ENCODE measurements at places on chromosomes 5 and 9. TPM values are rescaled to one million over a fixed set of nuclear protein-coding genes. Genes with fewer than 3 reads are reported as not detected.

DNA sequence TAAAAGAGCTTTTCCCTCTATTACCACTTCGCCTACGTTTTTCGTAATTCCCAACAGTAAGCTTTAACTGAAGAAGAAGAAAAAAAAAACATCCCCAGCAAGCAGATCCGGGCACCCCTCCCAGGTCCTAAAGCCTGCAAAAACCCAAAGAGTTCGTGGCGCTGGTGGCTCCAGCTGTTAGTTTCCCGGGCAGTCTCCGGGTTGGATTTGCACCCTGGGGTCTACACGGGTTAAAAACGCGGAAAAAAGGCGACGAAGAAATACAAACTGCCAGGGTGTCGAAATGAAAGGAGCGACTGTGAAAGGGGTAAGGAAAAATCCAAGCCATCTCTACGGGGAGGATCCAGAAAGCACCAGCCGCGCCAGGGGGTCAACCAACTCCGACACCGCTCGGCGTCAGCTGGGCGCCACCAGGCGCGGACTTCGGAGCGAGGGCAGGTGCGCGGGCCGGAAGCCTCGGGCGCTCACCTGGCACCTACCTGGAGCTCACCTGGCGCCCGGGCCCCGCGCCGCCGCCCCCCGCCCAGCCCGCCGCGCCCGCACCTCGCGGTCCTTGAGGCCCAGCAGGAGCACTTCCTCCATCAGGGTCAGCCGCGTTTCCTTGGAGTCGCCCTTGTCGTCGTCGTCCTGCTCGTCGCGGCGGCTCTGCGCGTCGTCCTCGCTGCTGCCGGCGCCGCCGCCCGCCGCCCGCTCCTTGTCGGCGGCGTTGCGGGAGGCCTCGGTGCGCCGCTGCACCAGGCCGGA is 680 bp downstream of the GOLPH3 start:
- DNase-seq: peak; percentile 58

Gene PALM2AKAP2
- total RNA-seq: 4.1 TPM

Gene SMARCA2
- total RNA-seq: 227 TPM

DNA sequence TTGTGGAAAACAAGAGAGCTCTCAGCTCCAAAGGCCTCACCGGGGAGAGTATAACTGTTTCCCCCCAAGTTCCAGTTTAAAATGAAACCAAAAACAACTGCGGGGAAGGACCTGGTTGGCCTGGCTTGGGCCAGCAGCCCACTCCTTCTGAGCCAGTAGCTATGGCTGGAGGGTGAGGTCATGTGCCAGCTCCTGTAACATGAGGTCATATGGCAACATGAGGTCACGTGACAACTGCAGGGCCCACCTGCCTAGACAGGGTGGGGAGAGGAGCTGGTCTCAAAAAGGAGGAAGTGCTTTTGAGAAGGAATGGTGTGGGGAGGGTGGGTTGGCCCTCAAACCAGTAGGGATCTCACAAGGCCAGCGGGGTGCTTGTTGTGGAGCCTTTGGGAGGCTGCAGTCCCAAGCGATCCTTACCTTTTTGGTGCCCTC is 29.3 kb upstream of the CRB2 start:
- no peak for DNase-seq

- DNase-seq: no peak
These were observed 524.8 kb downstream of the PRR16 start for GRCh38 chr5:120988941-120989340.

Gene INSL6
- not detected for total RNA-seq
